GM10248 (cell line): ENCODE measurements at places on chromosomes 2 and 18.

DNA sequence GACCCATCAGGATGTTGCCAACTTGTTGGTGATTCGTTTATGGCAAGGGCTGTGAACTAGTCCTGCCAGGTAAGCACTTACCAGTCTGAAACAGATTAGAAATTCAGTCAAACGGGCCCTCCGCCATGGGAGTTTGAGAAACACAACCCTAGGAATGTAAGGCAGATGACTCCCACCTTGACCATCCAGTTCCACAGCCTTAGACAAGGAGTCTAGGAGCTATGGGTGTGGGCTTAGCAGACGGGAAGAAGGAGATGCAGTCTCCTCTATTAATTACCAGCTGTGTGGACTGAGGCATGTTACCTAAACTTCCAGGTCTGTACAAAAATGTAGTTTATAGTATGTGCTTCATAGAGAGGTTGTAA, 319.4 kb upstream of the NCKAP5 start:
- DNase-seq = no peak

DNA sequence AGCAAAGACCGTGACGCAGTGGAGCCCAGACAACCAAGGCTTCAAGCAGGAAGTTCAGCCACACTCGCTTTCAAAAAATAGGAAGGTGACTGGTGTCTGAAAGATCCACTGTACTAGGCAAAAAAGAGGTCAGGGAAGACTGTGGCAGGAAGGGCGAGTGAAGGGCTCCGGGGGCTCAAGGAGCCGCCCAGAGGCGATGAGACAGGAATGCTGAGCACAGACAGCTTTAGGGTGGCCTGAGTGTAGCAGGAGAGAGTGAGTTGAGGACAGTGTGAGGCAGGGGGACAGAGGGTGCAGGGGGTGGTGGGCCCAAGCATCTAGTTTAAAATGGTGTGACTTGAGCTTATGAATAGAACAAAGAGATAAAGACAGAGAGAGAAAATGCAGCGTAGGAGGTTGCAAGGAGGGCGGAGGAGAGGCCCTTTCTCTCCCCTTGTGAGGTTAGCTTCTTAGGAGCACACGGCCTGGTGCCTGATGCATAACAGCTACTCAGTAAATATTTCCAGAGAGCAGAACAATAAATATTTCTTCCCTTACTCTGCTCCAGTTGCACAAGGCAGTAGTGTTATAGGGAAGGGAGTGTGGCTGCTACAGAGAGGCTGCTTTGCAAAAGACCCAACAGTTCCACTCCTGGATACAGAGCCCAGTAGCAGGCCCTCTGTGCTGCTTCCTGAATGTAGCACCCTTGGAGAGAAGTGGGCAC, 789.7 kb upstream of the RAB6C start:
- no peak for DNase-seq

DNA sequence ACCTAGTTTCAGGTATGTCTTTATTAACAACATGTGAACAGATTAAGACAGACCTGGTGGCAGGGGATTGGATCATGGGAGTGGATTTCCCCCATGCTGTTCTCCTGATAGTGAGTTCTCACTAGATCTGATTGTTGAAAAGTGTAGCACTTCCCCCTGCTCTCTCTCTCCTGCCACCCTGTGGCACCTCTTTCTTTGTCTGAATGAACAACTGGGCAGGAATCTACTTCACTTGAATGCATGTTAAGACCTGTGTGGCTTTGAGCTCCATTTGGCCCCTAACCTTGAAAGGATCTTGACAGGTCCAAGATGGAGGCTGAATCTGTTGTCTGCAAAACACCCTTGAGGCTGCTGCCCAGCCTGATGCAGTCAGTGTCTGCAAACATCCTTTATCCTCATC, 194.4 kb downstream of the RNF144A start:
- no peak for DNase-seq

DNA sequence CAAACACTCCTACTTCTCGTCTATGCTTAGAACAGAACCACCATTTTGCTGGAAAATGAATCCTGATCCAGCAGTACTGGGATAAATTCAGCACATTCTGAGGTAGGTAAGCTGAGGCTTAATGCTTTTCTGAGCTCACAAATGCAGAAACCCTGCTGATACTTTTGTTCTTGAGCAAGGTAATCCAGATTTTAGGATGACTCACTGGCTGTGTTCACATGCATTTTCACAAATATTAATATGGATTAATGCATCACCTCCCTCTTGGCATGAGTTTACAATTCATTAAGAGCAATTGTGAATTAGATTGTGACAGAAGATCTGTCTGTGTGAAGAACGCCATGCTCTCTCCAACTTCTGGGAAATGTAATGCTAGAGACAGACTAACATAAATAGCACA, 42.2 kb downstream of the RAD51AP2 start:
- no peak for DNase-seq

- DNase-seq = no peak
Observed at GRCh38 chr2:187976986-187977333, 314.7 kb upstream of the GULP1 start.

DNA sequence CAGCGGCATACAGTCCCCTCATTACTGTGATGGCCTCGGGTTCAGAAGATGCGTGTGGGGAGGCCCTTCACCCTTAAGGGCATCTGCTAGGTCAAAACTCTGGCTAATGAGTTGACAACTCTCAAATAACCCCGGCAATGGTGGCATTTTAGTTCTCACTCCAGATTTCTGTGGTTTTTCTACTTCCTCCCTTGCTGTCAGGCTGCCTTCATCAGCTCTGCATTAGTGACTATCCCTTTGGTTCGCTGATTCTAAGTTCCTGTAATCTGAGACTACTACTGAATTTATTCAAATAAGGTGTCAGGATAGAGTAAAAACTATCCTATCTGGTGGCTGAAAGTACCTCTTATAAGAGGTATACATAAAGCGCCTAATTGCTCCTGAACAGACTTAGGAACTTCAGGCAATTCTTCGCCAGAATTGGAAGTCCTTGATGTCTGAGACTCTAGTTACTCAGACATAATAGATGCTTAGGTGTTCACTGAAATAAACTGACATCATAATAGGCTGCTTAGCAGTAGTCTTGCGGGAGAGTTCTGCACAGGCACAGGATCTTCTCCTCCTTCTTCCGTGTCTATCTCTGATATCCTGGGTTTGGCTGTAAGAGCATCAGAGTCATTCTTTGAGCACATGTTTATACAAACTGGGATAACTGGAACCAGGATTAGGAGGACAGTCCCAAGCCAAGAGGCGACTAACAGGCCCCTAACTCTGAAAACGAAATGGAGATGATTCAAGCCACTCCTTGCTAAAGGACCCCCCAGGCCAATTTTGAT, 194.5 kb downstream of the DNER start:
- no peak for DNase-seq

GRCh38 chr2:12950174-12950573, 233.4 kb downstream of the TRIB2 start:
- no peak for DNase-seq

GRCh38 chr2:136133586-136133985, 15.6 kb upstream of the CXCR4 start:
- no peak for DNase-seq

- no peak for DNase-seq
Observed at GRCh38 chr18:5874336-5874735, 21.0 kb downstream of the TMEM200C start.

DNA sequence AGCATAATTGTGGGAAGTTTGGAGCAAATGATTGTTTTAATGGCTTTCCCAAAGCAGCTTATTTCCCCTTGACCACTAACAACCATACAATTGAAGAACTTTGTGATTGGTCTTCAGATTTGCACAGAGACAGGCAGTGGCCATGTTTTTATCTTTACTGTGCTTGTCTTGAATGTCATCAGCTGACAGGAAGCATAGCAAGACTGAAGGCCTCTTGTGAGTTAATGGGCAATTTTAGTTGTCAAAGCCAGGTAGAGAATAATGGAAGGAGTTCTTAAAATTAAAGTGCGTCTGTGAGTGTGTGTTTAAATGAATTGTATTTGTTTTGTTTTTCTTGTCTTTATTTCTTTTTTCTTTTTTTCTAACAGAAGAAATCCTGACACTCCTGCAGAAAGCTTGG, 809.9 kb downstream of the TSN start:
- DNase-seq = no peak

- DNase-seq = no peak
Observed at GRCh38 chr2:12282780-12283695, 433.7 kb upstream of the TRIB2 start.

GRCh38 chr18:73482901-73483300, 615.1 kb upstream of the NETO1 start:
- DNase-seq = no peak

DNA sequence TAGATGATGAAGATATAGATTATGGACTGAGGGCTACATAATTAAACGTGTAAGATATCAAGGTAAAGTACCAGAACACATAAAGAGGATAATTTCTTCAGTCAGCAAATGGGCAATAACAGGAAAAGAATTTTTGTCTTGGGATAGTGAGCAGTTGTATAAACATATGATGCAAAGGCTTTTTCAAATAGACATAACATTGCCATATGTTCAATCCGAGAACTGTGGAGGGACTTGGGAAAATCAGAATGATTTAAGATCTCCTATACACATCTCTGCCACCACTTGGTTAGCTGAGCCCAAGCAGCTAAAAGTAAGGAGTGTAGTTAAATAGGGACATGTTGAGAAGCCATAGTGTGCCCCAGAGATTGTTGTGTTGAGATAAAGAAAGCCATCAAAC, 287.6 kb upstream of the ZNF521 start:
- DNase-seq = no peak

GRCh38 chr18:13136904-13137669, 81.5 kb upstream of the LDLRAD4 start:
- peak; percentile 63 for DNase-seq

DNA sequence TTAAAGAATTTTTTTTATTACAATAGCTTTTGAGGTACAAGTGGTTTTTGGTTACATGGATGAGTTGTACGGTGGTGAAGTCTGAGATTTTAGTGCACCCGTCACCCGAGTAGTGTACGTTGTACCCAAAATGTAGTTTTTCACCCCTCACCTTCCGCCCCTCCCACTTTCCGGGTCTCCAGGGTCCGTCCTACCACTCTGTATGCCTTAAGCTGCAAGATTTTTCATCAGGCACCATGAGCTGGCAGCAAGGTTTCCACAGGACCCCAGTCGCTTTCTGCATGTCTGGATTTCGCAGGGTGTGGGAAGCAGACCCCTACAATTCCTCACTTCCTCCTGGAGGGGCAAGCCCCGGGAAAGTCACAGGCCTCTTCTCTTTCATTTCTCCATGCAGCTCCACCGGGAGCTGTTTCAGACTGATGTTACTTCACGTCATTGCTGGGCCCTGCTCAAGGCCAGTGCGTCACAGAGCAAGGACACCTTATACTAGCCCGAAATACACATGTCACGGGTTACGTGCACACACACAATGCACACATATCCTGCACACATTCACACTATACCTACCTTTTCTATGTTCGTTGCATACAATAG, 179.1 kb downstream of the ZFP36L2 start:
- no peak for DNase-seq

- DNase-seq = no peak
Observed at GRCh38 chr18:21700528-21701075, 4.0 kb downstream of the ABHD3 start.

DNA sequence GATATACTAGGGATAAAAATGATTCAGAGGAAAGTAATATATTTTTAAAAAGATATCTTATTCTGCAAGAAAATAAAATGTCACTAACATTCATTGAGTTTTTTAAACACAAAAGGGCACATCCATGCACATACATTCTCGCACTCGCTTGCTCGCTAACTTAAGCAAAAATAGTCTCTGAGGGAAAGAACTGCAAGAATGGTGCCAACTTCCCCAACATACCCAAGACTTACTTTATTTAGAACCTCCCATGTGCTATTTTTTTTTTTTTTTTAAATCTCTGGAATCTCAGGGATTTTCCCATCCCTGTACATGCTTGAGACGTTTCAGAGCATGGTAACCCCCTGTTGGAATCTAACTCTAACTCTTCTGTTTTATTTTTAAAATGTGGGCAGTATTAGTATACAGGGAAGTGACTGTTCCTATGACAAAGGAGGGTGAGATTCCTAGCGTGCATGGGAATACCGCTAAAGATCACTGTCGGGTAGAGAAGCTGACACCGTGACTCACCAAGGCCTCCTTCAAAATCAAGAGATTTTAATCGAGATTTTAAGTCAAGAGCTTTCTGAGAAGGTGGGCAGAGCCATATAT, 187.9 kb upstream of the ZEB2 start:
- DNase-seq = no peak

DNA sequence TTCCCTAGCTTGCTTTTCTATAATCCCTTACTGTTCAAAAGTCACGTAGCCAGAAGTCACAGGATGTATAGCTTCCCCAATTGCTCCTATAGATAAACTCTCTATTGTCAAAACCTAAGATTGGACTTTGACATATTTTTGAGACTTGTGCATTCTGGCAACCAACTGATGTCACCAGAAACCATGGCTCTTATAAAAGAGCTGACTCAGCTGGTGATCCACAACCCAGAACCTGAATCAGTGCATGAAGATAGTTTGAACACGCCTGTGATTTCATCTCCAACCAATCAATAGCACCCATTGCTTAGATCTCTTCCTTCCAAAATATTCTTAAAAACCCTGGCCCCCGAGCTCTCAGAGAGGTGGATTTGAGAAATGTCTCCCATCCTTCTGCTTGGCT, 639.9 kb upstream of the PIK3C3 start:
- DNase-seq = no peak

- no peak for DNase-seq
Observed at GRCh38 chr2:196356332-196356731, 185.0 kb upstream of the STK17B start.

GRCh38 chr2:71603851-71604725, 150.7 kb downstream of the DYSF start:
- DNase-seq = no peak
